ENCODE measurements at places on chromosomes 1 and 21. TPM values are rescaled to one million over a fixed set of nuclear protein-coding genes. Genes with fewer than 3 reads are reported as not detected.

Gene MIER1
- 9.9 TPM for polyA plus RNA-seq

Gene LHX8
- polyA plus RNA-seq = not detected

Gene TFF2
- polyA plus RNA-seq = 36.8 TPM

Gene ZSWIM5
- 0.51 TPM for polyA plus RNA-seq

Gene RGS13
- polyA plus RNA-seq = 0.45 TPM

Gene RGSL1
- polyA plus RNA-seq = not detected

All from adipose tissue (tissue), 3 donors.